ENCODE measurements at places on chromosomes 2 and 18.

GRCh38 chr2:62489162-62489561 lies 16.8 kb downstream of the TMEM17 start:
- DNase-seq: no peak

- no peak for DNase-seq
Observed at GRCh38 chr2:171149986-171150693, 10.6 kb downstream of the TLK1 start.

GRCh38 chr18:78716581-78716980 lies 263.0 kb upstream of the SALL3 start:
- no peak for DNase-seq

- DNase-seq: no peak
Observed at GRCh38 chr18:46555213-46555612, 101.8 kb downstream of the LOXHD1 start.

DNA sequence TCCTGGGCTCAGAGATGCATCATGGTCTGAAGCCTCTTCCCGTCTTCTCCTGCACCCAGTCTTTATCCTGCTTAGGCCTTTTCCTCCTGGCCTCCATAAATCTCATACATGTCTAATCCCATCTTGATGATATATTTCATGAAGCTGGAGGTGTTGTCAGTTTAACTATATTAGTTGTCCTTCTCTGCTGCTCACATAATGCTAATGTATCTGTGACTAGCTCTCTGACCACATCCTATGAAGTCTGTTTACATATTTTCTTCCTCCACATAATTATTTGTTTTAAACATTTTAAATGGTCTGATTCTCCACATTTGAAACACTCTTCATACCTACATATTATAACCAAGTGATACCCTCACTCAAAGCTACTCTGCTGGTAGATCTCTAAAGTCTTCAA lies 315.2 kb upstream of the RND3 start:
- DNase-seq: no peak

- DNase-seq: no peak
Observed at GRCh38 chr2:27958711-27959378, 68.3 kb downstream of the BABAM2 start.

GRCh38 chr2:42973726-42974125 lies 181.3 kb upstream of the HAAO start:
- no peak for DNase-seq

DNA sequence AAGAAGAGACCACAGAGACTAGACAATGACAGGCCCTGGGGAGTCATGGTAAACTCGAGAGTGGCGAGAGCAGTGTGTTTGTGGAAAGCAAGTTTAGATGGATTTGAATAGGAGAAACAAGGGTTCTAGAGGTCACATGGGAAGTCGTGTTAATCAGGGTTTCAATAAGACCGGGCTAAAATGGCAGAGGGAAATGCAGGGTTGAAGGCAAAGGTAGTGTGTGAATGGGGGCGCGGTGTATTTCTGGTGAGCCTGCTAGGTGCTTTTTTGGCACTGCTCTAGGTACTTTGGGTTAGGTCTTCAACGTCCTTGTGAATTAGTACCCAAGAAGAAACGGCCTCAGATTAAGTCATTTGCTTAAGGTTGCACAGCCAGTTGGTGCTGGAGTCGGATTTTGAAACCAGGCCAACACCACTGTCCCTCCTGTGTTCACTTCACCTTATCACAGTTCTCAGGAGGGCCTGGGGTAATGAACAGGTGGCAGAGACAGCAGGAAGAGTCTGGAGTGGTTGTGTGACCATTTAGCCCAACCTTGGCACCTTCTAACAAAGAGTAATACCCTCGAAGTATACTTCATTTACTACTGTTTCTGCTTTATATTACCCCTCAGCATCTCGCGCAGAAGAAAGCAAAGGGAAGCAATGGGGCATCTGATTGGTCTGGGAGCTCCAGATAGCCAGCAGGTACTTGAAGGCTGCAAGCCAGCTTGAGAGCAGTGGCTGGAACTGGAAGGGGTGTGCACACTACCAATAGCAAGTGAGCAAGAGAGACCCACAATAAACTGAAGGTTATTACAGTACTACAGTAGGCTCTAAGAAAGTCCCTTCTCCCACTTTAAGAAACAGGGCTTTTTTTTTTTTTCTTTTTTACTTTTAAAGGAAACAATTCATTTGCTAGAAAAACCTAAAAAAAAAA lies 33.4 kb upstream of the GAREM2 start:
- no peak for DNase-seq

GRCh38 chr2:178990533-178991241 lies 59.2 kb downstream of the CCDC141 start:
- no peak for DNase-seq

DNA sequence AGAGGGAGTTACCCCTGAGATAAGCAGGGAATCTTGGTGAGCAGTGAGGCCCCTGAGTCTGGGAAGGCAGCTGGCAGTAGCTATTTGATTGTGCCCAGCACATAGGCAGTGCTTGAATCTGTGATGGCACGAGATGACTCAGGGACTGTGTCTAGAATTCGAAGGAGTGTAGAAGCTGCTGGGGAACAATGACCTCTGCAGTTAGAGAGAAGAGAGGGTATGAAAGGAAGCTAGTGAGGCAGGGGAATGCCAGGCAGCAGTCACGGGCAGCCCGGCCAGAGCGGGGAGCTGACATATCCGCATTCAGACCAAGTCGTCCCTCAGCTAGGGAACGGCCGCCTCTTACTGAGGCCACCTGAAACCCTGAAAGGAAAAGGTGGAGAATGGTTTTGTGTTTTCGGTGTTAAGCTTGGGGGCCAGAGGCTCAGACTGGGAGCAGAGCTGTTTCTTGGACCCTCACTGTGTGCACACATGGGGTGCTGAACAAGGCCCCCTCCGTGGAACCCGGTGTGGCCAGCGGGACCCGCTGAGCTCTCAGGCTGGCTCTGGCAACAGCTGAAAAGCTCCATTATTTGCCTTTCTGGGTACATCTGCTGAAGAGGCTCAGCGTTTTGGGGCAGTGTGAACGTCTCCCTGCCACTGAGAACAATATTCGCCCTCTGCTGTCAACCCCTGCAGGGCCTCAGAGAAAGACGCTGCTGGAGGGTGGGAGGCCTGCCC lies 32.9 kb downstream of the ARHGEF4 start:
- DNase-seq: no peak

DNA sequence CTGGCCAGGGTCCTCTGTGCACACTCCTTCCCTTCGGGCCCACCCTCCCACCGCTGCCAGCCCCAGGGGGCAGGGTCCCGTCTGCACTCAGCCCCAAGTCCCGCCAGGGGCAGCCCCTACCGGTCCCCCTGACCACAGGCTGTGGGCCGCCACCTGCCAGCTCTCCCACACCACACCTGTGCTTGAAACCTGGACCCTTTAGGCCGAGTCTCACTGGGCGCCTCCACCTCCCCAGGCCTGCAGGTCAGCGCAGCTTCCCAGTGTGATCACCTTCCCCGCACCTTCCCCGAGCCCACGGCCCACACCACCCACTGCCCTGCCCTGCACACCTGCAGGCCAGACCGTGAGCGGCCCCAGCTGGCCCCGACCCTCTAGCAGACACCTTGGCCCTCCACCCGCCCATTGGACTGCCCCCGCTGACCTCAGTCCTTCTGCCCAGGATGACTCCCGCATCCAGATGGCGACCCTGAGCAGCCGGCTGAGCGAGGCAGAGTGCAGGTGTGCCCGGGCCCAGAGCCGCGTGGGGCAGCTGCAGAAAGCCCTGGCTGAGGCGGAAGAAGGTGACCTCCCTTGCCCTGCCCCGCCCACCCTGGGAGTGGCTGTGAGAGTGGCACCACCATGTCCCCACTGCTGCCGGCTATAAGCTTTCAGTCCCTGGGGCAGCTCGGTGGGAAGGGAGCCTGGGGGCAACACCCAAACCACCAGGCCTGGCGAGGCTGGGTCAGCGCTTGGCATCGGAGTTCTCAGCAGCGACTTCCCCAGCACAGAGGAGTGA lies 31.3 kb upstream of the SNED1 start:
- DNase-seq: peak; percentile 12

DNA sequence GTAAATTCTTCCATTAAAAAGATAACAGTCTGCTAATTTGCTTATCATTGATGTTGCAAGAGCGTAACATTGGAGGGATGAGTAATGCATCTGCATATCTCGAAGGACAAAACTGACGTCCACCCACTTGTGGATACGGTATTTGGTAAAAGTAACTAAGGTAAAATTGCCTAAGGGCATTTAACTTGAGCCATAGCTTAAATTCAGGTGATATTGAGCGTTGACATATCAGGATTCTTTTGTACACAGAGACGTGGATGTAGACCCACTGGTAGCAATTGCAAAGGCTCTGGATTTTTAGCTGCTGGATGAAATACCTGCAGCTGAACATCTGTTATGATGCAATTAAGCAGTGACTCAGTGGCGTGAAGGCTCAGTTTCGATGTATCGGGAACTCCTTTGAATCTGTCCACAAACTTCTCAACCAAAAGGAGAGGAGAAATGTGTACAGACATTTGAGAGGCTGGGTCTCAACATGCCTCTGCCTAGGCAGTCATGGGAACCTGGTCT lies 119.3 kb downstream of the SPTBN1 start:
- DNase-seq: no peak

- DNase-seq: no peak
Observed at GRCh38 chr2:105765415-105766299, 20.9 kb downstream of the NCK2 start.

DNA sequence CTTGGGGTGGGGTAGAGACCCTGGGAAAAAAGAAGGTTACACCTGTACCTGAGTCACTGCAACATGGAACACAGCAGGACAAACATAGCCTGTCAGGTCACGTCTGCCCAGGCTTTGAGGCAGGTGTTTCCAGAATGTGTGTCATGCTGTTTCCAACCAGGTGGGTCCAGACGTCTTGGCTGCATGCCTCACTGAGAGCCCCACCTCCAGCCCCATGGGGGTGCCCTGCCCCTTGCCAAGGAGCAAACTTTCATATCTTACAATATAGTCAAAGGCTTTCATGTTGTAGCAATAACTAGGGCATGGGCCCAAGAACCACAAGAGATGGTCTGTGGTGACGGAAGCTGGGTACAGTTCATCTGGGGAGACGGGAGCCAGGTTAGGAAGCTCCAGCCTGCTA lies 499.7 kb downstream of the BCL11A start:
- no peak for DNase-seq

DNA sequence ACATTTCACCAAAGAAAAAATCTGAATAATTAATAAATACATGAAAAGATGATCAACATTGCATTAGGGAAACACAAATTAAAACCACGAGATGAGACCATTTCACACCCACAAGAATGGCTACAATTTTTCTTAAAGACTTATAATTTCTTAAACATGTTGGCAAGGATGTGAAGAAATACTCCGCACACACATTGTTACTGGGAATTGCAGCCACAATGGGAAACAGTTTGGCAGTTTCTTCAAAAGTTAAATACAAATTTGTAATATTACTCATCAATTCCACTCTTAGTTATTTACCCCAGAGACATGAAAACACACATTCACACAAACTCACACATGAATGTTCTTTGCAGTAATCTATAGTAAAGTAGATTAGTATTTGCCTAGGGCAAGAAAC lies 363.3 kb upstream of the SMIM21 start:
- no peak for DNase-seq

DNA sequence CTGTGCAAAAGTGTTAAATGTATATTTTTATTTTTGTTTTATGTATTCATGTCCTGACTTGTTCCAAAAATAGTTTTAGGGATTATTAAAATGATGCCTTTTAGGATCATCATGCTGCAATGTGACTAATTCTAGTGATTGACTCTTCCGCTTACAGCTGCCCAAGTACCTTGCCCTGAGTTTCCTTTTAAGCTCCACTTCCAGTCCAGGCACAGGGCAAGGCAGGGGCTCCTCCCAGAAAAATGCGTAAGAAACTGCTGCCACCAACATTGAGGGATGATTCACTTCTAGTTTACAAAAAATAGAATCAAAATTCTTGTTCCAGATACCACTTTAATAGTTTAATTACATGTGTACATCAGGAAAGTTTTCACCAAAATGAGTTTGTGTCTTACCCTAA lies 116.4 kb downstream of the IRS1 start:
- DNase-seq: no peak

- DNase-seq: no peak
Observed at GRCh38 chr2:219464286-219465032, 29.8 kb downstream of the SPEG start.

DNA sequence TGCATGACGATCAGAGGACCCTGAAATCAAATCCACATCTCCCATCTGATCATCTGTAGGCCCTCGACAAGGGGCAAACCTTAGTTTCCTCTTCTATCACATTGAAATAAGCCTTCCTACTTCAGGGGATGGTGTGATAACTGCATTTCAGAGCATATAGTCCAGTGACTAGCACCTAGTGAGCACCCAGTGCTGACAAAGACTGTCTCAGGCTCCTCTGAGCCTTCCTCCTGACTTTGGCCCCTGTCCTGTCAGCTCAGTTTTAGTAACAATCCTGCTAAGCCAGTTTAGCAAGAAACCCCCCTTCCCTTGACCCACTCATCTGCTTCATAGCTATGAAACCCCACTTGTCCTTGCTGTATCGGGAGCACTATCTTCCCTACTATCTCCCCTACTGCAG lies 304.0 kb downstream of the ALK start:
- no peak for DNase-seq

GRCh38 chr18:36160959-36161371 lies 26.3 kb upstream of the MOCOS start:
- DNase-seq: no peak

DNA sequence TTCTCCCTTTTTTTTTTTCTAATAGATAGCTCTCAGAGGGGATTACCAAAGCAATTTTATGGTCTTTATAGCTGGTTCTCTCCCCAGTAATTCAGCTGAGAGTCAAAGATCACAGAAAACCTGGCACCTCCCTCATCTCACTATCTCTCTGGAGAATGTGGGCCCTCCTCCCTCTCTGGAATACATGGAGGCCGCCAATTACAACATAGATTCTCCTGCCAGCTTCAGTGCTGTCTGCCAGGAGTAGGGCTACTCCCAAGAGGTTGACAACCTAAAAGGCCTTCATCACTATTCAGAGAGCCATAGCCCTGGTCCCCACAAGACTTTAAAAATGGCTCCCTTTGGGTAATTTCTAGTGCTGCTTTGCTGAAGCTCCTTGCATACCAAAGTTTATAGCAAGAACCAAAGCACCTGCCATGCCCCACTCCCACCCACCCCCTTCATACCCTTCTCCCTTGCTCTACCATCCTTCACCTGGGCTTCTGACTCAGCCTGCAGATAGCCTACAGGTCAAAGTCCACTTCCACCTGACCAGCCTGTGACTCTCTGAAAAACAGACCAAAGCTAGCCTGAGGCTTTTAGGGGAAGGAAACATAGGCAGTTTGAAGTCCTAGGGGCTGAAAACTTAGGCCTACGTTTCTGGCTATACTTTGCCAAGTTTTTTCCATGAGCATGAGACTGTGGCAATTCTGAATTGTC lies 472.3 kb downstream of the TNS1 start:
- peak; percentile 39 for DNase-seq

GRCh38 chr18:62500966-62501591 lies 21.7 kb upstream of the ZCCHC2 start:
- no peak for DNase-seq

- DNase-seq: no peak
Observed at GRCh38 chr2:230330725-230331124, 3.7 kb downstream of the SP140L start.

All from left ventricle myocardium inferior (tissue), 1 donor.